ENCODE measurements at places on chromosomes 5 and 9.

- no peak for DNase-seq
These were observed 1833.8 kb downstream of the EFNA5 start for GRCh38 chr5:105836887-105837286.

DNA sequence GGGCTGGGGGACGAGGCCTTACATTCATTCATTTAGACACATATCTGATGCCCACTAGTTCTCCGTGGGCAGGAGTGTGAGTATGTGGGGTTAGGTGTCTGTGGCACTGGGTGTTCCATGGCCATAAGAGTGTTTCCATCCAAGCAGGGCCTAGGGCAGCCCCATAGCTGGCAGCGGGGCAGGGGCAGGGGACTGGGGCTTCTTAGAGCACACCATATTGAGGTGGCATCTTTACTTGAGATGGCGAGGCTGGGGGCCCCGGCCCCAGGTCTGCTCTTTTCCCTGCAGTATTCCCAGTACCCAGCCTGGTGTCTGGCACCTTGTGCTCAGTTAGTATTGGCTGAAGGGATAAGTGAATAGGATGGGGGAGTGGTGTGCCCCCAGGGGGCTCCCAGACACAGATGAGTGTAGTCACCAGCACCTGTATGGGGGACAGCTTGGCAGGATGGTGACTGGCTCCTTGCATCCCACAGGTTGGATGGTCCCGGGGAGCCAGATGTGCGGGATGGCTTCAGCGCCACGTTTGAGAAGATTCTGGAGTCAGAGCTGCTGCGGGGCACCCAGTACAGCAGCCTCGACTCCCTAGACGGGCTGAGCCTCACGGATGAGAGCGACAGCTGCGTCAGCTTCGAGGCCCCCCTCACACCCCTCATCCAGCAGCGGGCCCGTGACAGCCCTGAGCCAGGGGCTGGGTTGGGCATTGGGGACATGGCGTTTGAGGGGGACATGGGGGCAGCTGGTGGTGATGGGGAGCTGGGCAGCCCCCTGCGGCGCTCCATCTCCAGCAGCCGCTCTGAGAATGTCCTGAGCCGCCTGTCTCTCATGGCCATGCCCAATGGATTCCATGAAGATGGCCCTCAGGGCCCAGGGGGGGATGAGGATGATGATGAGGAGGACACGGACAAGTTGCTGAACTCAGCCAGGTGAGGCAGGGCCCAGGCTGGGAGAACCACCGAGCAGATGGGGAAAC lies 17.5 kb downstream of the PSD2 start:
- DNase-seq, result no peak

GRCh38 chr5:40224421-40224820 lies 455.3 kb upstream of the PTGER4 start:
- DNase-seq, result no peak

DNA sequence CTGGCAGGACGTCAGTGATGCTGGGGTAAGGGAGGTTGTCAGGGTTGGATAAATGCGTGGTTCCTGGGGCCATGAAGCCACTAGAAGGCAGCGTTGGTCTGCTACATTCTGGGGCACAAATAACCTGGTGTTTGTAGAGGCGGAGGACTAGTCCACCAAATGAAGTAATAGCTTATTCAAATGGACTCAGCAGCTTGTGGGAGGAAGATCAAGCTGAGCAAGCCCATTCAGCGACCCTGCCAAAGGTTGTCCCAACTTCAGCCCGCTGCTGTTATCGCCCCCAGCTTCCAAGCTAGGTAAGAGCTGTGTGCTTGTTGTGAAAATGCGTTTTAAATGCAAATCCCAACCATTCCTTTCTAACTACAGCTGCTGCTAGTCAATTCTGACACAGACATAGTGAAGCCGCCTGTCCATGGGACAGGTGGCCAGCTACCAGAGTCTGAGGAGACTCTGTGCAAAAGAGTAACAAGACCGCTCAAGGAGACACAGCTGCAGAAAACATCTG lies 7.6 kb upstream of the FAM240B start:
- peak; percentile 34 for DNase-seq

DNA sequence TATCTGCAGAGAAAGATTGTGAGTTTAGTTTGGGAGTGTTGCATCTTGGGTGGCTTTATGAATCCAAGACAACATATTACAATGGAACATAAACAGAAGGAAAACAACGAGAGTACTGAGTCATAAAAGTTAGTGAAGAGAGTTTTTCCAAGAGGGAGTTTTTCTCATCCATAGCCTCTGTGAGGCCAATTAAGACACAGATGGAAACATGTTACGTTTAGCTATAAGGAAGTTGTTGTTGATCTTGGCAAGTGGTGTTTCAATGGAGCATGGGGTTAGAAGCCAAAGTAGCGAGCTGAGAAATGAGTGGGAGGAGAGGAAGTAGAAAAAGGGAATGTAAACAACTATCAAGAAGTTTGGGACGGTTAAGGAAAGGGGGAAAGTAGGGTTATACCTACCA lies 53.3 kb upstream of the SPATA31D4 start:
- peak; percentile 70 for DNase-seq

DNA sequence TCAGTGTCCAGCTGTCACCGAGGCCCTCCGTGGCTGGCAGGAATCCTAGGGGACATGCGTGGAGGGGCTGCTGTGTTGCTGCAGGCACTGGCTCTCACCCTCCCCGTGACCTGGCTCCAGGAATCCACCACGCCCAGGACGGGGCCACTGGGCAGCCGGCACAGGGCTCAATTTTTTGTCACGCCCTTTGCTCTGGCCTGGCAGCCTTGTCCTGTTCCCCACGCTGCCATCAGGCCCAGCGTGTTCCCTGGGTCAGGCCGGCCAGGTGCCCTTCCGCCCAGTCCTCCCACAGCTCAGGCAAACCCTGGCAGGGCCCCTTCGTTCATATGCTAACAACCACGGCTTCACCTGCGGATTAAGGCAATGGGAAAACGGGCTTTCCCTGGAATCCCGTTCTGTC lies 37.3 kb downstream of the PROP1 start:
- DNase-seq, result no peak

- peak; percentile 22 for DNase-seq
These were observed 911 bp downstream of the ABLIM3 start for GRCh38 chr5:149141957-149142851.

DNA sequence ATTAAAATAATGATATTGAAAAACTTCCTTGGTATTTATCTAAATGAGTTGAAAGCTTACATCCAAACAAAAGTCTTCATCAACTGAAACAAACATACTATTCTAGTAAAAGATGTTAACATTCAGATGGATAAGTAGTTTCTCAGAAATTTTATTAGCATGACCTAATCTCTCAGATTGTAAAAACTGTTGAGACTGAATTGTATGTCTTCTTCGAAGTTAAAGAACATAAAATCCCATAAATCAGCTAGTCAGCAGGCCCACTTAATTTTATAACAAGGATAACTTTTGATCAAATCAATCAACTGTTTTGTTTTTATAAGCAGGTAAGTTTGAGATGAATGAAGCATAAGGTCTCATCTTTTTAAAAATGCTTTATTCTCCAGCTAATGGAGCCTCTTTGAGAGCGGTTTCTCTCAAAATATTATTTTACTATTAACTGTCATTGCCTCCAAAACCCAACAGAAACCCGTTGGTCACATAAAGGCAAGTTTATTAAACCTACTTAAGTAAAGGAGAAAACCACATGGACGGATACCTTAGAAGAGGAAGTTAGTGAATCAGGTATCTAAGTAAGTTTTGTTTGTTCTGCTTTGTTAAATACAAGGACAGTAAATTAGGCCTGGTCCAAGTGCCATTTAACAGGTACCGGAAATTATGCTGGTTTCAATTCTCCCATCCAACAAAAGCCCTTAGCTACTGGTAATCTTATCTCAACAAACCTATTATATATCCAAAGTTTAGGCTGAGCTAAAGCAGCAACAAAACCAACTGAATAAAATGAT lies 457.0 kb downstream of the PDE4D start:
- DNase-seq, result peak; percentile 25

- no peak for DNase-seq
These were observed 90.9 kb upstream of the GRIA1 start for GRCh38 chr5:153399595-153399994.

GRCh38 chr5:174511714-174512253 lies 212.6 kb upstream of the MSX2 start:
- DNase-seq, result no peak

DNA sequence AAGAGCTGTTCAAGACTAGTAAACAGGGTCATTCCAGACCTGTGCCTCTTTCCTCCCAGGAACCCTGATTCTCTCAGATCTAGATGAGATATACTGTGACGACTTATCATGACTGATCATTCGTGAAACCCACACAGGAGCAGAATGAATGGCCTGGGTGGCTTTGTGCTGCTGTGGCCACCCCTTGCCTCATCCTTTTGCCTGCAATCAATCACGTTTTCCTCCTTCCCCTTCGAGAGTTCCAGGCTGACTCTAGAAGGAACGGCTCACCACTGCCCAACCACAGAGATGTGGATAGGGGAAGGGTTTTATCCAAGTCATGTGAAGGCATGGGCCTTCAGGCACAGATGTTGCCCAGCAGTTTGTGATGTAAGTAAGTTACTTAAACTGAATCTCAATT lies 5.8 kb downstream of the ANXA6 start:
- no peak for DNase-seq

DNA sequence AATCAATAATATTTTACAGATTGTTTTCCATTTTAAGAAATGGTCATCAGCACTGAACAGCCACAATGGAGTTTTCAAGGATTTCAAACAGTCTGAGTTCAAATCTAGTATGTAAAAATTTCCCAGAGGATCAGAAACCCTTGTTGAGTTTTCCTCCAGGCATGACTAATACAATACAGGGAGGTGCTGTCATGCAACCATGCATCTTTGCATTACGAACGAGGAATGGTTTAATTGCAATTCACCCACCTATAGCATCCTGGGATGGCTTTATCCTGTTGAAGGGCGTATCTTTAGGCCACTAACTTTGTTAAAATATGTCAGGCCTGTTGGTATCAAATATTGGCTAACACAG lies 196.4 kb downstream of the EFNA5 start:
- no peak for DNase-seq

GRCh38 chr9:93467462-93467861 lies 14.1 kb upstream of the FAM120AOS start:
- no peak for DNase-seq

DNA sequence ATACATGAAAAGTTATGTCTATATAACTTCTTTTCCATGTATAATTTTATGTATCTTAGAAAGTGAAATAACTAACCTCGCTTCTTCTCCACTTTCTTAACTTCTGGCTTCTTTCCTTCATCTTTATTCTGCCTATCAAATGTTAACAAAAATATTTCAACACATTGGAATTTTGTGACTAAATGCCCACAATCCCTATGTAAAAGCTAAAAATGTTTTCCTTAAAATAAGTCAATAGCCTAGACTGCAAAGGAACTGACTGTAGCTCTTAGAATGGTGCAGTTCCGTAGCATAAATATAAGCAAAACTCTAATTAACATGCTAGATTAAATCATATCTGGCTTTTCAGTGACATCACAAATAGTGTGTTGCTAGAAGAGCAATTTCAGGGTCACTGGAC lies 40.9 kb downstream of the PSIP1 start:
- DNase-seq, result no peak

- DNase-seq, result no peak
These were observed 138.6 kb downstream of the WDR70 start for GRCh38 chr5:37517686-37518085.

All from left kidney (tissue), 8 donors.